ENCODE measurements at places on chromosomes 5 and 9. TPM values are rescaled to one million over a fixed set of nuclear protein-coding genes. Genes with fewer than 3 reads are reported as not detected.

MARVELD2 gene
- total RNA-seq = 0.28 TPM

S1PR3 gene
- not detected for total RNA-seq

CAMK2A gene
- 0.42 TPM for total RNA-seq

- no peaks in the 10 kb centered on the region for H3K27me3 ChIP-seq
- H3K27ac ChIP-seq = no peak overlapping the region
- H3K4me1 ChIP-seq = peaks cover 4% of the 10 kb centered on the region
- no peaks in the 10 kb centered on the region for H3K36me3 ChIP-seq
Measured at GRCh38 chr5:35158622-35159369, 71.5 kb downstream of the PRLR start.

TAF11L10 gene
- not detected for total RNA-seq

- H3K36me3 ChIP-seq = peaks cover 8% of the 10 kb centered on the region
- no peak for DNase-seq
- no peak overlapping the region for H3K4me3 ChIP-seq
- H3K27me3 ChIP-seq = no peaks in the 10 kb centered on the region
Measured at GRCh38 chr5:2746561-2747032, 4.9 kb downstream of the IRX2 start.

DNA sequence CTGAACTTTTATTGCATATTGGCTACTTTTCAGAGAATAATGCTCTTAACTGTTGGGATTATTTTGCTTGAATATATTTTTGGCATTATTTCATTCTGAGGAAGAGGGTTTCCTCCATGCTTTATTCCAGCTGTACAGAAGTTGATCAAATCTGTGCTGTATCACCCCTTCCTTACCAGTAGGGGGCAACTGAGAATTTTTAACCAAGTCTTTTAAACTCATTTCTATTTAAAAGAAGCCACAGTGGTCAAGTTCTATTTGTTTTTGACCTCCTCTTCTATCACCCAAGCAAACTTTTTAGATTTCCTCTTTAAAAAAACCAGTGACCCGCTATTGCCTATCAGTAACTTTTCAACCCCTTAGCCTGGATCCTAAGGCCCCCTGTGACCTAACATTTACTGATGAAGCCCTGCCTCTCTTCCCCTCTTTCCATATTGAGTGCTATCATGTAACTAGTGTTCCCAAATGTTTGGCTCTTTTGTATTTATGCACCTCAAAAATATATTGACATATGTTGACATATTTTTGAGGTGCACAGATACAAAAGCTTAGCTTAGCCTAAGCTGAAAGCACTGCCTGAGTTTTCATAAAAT, 80.6 kb downstream of the FBXO4 start:
- H3K27me3 ChIP-seq = no peaks in the 10 kb centered on the region
- H3K36me3 ChIP-seq = no peaks in the 10 kb centered on the region
- DNase-seq = peak; percentile 50
- no peaks in the 10 kb centered on the region for H3K4me1 ChIP-seq
- H3K4me3 ChIP-seq = no peak overlapping the region
